Heart left ventricle (tissue), 16 donors: ENCODE measurements at places on chromosomes 3 and 15.

DNA sequence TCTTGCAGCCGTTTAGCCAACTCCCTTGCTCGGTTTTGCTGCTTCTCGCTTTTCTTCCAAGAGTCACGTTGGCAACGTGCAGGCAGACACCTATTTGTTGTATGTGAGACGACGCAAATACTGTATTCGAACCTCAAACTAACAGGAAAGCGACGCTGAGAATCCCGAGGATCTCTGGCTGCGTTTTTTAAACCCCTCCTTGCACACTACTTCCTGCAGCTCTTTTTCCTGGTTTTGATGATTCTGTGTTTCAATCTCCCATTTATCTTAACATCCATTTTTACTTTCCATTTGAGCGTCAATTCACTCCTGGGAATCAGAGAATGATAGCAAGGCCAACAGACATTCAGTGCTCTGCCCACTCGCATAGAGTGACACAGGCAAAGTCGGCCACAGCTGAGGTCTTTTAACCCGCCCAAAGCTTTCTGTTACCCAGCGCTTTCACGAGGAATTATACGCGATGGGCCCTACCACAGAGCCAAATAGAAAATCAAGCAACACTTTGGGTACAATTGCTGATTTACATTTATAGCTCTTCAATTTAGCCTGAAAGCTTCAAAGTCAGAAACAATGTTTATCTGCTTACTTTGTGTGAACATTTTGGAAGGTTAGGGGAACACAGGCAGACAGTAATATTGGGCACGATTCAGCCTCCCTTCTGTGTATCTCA, 1.6 kb upstream of the ANXA2 start:
- H3K27ac ChIP-seq: peak overlapping the region; percentile 1
- no peaks in the 10 kb centered on the region for H3K27me3 ChIP-seq
- H3K36me3 ChIP-seq: no peaks in the 10 kb centered on the region

- no peaks in the 10 kb centered on the region for H3K27me3 ChIP-seq
- H3K27ac ChIP-seq: no peak overlapping the region
- no peak for DNase-seq
- no peaks in the 10 kb centered on the region for H3K36me3 ChIP-seq
- no peaks in the 10 kb centered on the region for H3K4me1 ChIP-seq
- no peak overlapping the region for H3K4me3 ChIP-seq
Observed at GRCh38 chr3:115930922-115931321, 307.6 kb downstream of the GAP43 start.

DNA sequence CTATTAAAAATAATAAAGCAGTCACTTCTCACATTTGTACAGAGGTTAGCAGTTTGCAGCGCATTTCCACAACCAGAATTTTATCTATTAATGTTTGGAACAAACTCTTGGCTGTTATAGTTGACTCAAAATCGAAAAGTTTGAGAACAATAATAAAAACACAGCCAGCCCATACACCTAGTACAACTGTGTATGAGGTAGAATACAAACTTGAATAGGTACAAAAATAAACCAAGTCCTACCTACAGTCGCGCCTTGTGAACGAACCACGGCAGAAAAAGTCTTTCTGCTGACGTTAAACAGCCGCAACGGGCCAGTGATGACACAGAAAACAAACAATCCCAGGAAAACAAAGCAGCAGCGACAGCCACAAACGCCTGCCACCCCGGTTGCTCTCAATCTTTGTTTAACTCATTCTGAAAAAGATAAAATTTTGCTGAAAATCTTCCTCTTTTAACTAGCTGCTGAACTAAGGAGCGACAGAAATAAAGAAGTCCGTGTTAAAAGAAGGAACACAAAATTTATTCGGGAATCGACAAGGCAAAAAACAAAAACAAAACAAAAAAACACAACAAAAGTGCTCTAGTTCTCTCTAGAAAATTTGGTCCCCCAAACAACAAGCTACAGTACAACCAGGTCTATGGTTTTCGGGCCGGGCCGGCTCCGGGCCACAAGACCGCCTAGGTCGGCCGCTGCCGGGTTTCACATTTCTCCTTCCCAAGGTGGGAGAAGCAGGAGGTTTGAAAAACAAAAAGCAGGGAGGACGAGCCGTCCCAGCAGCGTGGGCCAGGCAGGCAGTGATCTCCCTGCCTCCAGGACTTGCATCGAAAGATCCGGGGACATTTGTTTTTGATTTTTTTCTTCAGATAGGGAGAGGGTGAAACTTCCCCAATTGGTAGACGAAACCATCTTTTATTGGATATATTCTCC, 2.9 kb downstream of the FOXL2 start:
- H3K27me3 ChIP-seq: peaks cover 99% of the 10 kb centered on the region
- no peaks in the 10 kb centered on the region for H3K36me3 ChIP-seq
- H3K4me3 ChIP-seq: peak overlapping the region; percentile 18

- H3K4me1 ChIP-seq: peaks cover 3% of the 10 kb centered on the region
- H3K27ac ChIP-seq: no peak overlapping the region
- DNase-seq: no peak
- H3K4me3 ChIP-seq: no peak overlapping the region
Observed at GRCh38 chr3:24294150-24294549, 200.5 kb downstream of the THRB start.

- no peaks in the 10 kb centered on the region for H3K27me3 ChIP-seq
- no peak for DNase-seq
- H3K4me1 ChIP-seq: no peaks in the 10 kb centered on the region
- H3K27ac ChIP-seq: no peak overlapping the region
Observed at GRCh38 chr3:64140651-64141050, 84.6 kb downstream of the PRICKLE2 start.

DNA sequence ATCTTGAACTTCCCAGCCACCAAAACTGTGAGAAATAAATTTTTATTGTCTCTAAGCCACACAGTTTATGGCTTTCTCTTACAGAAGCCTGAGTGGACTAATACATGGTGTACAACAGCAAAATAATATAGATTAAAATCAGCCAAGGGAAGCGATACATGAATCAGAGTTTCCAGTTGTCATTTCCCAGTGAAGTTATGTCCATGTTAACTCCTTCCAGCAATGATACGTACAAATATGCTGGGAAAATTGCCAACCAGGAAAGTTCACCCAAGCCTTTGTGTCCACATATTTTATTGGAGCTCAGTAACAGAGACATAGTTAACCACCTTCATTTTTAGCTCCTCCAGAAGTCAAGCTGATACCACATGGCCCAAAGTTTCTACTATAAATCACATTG, 280.9 kb upstream of the KCNMB2 start:
- no peak overlapping the region for H3K4me3 ChIP-seq
- H3K36me3 ChIP-seq: no peaks in the 10 kb centered on the region
- H3K4me1 ChIP-seq: no peaks in the 10 kb centered on the region
- H3K27ac ChIP-seq: no peak overlapping the region
- DNase-seq: no peak

DNA sequence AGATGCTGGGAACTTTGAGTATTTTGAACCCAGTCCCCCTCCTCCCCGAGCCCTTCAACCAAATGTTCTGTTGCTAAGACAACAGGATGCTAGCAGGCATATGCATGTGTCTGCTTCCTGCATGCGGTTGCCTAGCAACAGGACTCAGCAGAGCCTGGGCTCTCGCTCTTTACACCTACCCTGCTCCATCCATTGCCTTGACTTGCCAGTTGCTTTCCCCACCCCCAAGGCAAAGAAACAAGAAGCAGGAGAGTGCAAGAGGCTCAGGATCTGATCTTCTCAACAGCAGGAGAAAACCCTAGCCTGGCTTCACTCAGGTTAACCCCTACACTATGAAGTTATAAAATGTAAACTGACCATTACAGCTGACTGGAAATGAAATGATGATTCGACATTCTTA, 393.0 kb downstream of the IGSF11 start:
- H3K27ac ChIP-seq: no peak overlapping the region
- no peaks in the 10 kb centered on the region for H3K27me3 ChIP-seq
- DNase-seq: no peak
- H3K4me1 ChIP-seq: no peaks in the 10 kb centered on the region
- H3K4me3 ChIP-seq: no peak overlapping the region

- H3K36me3 ChIP-seq: no peaks in the 10 kb centered on the region
- H3K4me1 ChIP-seq: no peaks in the 10 kb centered on the region
- DNase-seq: no peak
Observed at GRCh38 chr15:76274226-76274625, 37.0 kb downstream of the ETFA start.

DNA sequence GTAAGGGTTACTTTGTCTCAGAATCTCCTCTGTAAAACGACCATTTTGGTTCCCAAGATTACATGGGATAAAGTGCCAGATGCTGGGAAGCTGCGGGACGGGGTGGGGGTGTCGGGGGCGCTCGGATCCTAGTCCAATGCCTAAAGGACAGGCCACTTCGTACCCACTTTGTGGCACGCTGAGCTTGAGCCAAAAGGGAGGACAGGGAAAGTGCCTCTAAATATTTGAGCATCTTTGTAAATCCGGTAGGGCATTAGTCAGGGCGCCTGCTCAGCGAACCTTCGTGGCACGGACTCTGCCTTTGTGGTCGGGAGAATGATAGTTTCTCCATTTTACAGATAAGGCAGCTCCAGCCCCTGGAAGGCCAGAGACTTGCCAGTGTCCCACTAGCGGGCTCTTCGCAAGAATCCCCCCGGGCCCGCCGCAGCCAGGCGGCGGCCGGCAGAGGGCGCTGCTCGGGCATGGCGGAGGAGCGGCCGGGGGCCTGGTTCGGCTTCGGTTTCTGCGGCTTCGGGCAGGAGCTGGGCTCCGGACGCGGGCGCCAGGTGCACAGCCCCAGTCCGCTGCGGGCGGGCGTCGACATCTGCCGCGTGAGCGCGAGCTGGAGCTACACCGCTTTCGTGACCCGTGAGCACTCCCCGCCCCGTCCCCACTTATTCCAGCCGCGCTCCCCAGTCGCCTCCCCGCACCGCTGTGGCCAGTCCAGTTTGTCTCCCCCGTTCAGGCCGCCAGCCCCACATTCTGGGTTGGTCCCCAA, 1.8 kb downstream of the RCCD1 start:
- H3K36me3 ChIP-seq: no peaks in the 10 kb centered on the region
- peak overlapping the region; percentile 96 for H3K4me3 ChIP-seq
- H3K27ac ChIP-seq: peak overlapping the region; percentile 1

GRCh38 chr3:43034911-43035310, 55.8 kb downstream of the GASK1A start:
- peaks cover 10% of the 10 kb centered on the region for H3K4me1 ChIP-seq
- no peak overlapping the region for H3K27ac ChIP-seq
- no peaks in the 10 kb centered on the region for H3K36me3 ChIP-seq
- no peaks in the 10 kb centered on the region for H3K27me3 ChIP-seq
- H3K4me3 ChIP-seq: no peak overlapping the region

DNA sequence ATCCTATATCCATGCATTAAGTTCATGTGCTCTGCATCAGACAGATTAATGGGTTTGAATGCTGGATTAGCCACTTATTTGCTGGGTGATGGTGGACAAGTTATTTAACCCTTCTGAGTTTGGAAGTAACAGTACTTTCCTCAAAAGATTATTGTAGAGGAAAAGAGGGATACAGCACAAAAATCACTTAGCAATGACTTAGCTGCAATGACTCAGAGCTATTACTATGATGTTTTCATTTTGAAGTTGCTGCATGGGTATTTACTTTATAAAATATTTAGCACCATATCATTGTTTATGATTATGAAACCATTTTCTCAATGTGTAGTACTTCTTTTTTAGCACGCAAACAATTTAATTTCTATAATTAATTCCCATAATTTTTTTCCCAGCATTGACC, 248.4 kb downstream of the MYRIP start:
- H3K27ac ChIP-seq: no peak overlapping the region
- H3K27me3 ChIP-seq: no peaks in the 10 kb centered on the region
- no peak for DNase-seq
- H3K4me3 ChIP-seq: no peak overlapping the region
- H3K4me1 ChIP-seq: no peaks in the 10 kb centered on the region

GRCh38 chr3:39275963-39276593, 3.8 kb downstream of the CX3CR1 start:
- H3K27ac ChIP-seq: no peak overlapping the region
- H3K4me1 ChIP-seq: no peaks in the 10 kb centered on the region
- no peaks in the 10 kb centered on the region for H3K27me3 ChIP-seq

- no peaks in the 10 kb centered on the region for H3K27me3 ChIP-seq
- H3K36me3 ChIP-seq: no peaks in the 10 kb centered on the region
- H3K4me3 ChIP-seq: no peak overlapping the region
- DNase-seq: no peak
Observed at GRCh38 chr3:129352045-129352444, 73.4 kb downstream of the HMCES start.

DNA sequence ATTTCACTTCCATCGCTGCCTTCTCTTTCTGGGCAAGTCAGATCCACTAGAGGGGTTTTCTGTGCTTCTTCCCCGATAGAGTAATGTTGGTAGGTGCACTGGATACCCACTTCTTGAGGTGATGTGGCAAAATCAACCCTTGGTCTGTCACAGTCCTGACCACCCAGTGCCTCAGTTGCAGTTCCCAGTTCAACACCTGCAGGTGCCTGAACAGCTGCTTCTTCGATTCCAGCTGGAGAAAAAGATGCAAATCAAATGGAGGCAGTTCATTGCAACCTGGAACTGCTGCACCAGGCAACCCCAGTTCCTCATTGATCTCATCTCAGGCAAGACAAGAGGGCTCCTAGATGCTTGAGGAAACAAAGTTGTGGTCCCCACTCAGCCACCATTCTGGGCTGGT, 186.6 kb downstream of the UBE2E2 start:
- H3K27ac ChIP-seq: no peak overlapping the region
- H3K4me3 ChIP-seq: no peak overlapping the region
- H3K27me3 ChIP-seq: no peaks in the 10 kb centered on the region
- H3K4me1 ChIP-seq: peaks cover 25% of the 10 kb centered on the region

DNA sequence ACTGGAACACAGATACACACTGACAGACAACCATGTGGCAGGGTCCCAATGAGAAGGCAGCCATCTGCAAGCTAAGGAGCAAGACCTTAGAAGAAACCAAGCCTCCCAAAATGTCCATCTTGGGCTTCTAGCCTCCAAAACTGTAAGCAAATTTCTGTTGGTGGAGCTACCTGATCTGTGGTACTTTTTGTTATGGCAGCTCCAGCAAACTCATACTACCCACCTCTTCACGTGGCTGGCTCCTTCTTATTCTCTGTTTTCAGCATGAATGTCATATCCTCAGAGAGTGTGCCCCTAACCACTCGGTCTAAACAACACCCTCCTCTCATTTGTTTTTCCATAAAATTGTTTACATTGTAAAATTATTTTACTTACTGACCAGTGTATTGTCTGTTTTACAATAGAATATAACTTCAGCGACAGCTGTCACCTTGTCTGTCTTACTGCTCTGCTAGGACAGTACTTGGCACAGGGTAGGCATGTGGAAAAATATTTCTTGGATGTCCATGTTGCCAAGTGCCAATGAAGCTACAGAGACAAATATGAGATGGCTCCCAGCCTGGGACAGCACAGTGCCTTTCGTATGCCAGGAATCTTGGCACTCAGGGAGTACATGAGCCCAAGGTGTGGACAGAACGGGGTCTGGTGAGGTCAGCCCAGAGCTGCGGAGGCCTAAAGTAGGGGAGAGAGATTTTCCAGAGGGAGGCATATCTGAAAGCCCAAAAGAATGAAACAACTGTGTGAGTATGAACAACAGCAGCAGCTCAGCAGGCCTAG, 17.4 kb upstream of the SLC25A36 start:
- H3K27me3 ChIP-seq: no peaks in the 10 kb centered on the region
- H3K4me3 ChIP-seq: no peak overlapping the region
- H3K27ac ChIP-seq: peak overlapping the region; percentile 46
- H3K4me1 ChIP-seq: no peaks in the 10 kb centered on the region
- peak; percentile 85 for DNase-seq

GRCh38 chr3:72475258-72476138, 372.7 kb downstream of the SHQ1 start:
- no peaks in the 10 kb centered on the region for H3K27me3 ChIP-seq

- peaks cover 11% of the 10 kb centered on the region for H3K36me3 ChIP-seq
- DNase-seq: no peak
- no peaks in the 10 kb centered on the region for H3K27me3 ChIP-seq
- no peak overlapping the region for H3K4me3 ChIP-seq
- H3K4me1 ChIP-seq: peaks cover 49% of the 10 kb centered on the region
- H3K27ac ChIP-seq: no peak overlapping the region
Observed at GRCh38 chr3:66398228-66399025, 102.4 kb downstream of the LRIG1 start.

GRCh38 chr15:89364341-89364740, 29.7 kb upstream of the POLG start:
- peaks cover 7% of the 10 kb centered on the region for H3K4me1 ChIP-seq
- peaks cover 98% of the 10 kb centered on the region for H3K27me3 ChIP-seq
- no peaks in the 10 kb centered on the region for H3K36me3 ChIP-seq
- no peak overlapping the region for H3K27ac ChIP-seq
